ENCODE measurements at places on chromosomes 6 and 20.
A peak's percentile ranks its signal among the peaks of the same experiment; 100 is the strongest.

GRCh38 chr20:52996658-52997057 is 24.5 kb downstream of the TSHZ2 start:
- no peak for DNase-seq

- DNase-seq = no peak
These were observed 75.8 kb downstream of the LAMP5 start for GRCh38 chr20:9590189-9590588.

DNA sequence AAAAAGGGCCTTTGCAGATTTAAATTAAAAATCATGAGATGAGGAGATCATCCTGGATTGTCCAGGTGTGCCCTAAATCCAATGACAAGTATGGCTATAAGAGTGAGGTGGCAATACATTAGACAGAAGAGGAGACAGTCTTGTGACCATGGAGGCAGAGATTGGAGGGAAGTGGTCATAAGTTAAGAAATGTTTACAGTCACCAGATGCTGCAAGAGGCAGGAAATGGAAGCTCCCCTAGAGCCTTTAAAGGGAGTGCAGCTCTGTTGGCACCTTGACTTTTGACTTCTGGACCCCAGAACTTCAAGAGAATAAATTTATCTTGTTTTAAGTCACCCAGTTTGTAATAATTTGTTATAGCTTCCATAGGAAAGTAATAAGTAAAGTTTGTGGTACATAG is 61.1 kb downstream of the HMGN3 start:
- DNase-seq = no peak

GRCh38 chr6:142530566-142530965 is 228.8 kb downstream of the ADGRG6 start:
- DNase-seq = no peak

- no peak for DNase-seq
These were observed 109.2 kb upstream of the ASF1A start for GRCh38 chr6:118784641-118785164.

- DNase-seq = no peak
These were observed 14.4 kb upstream of the FOXO3 start for GRCh38 chr6:108546079-108547049.

GRCh38 chr6:45584127-45584526 is 206.4 kb upstream of the SUPT3H start:
- no peak for DNase-seq

- DNase-seq = no peak
These were observed 39.2 kb upstream of the B3GAT2 start for GRCh38 chr6:70996106-70996505.

DNA sequence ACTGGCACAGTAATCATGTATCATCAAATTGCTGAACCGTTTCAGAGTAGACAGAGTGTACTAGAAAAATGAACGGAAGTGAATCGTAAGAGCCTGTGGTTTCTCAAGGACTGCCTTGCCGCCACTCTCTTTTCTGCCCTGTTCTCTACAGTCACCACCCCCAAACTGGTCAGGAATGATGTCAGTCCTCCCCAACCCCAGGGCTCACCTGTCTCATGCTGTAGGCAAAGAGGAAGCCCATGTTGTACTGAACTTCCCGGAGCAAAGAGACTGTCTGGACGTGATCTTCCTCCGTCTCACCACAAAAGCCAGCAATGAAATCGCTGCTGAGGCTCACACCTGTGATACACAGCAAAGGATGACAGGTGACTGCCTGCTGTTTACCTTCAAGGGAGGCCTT is 31.0 kb downstream of the CDK5RAP1 start:
- peak; percentile 21 for DNase-seq
